Activated T-cell treated with anti-CD3 and anti-CD28 coated beads, Interleukin-2, amount 50 U/mL, for 48 hours (primary cell): ENCODE measurements at places on chromosomes 7 and 10.
A peak's percentile ranks its signal among the peaks of the same experiment; 100 is the strongest.

DNA sequence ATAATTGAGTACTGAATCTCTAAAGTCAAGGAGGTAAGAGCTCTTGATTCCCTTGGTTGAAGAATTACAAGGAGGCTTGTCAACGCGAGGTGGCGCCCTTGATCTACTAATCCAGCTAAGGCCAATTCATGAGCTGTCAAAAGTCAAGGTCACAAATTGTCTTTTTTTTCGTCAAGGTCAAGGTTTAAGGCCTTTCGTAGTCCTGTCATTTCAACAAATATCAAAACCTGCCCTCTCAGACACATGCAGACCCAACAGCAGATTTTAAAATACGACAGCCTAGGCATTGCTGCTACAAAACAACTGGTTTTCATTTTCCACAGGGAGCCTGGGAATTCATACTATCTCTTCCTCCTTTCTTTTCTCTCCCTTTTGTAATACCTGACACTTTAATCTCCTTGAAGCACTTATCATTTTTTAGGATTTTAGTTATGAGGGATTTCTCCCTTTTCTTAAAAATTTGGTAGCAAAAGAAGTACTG is 3.6 kb downstream of the HOXA13 start:
- peak; percentile 91 for DNase-seq

- no peak for DNase-seq
Measured at GRCh38 chr10:94076325-94076841, 82.7 kb downstream of the PLCE1 start.

GRCh38 chr10:71725998-71726579 is 6.5 kb upstream of the C10orf105 start:
- DNase-seq: peak; percentile 89

GRCh38 chr7:130319541-130319940 is 25.1 kb upstream of the CPA5 start:
- DNase-seq: no peak

DNA sequence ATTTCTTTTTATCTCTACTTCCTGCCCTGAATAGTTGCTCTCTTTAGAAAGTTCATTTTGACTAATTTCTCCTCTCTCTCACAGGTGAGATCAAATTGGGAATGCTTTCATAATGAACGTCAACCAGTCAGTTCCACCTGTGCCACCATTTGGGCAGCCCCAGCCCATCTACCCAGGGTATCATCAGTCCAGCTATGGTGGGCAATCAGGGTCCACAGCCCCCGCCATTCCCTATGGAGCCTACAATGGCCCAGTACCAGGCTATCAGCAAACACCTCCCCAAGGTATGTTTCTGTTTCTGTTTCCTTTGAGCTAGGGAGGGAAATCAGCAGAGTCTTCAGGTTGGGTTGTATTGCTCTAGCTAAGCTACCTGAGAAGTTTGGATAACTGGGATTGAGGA is 2.5 kb downstream of the SEC24C start:
- DNase-seq: no peak

GRCh38 chr10:3693022-3693697 is 91.8 kb downstream of the KLF6 start:
- DNase-seq: no peak

GRCh38 chr7:155594961-155595366 is 48.6 kb upstream of the CNPY1 start:
- no peak for DNase-seq
